NCI-H2081 (cell line): ENCODE measurements at places on chromosomes 2 and 18.

DNA sequence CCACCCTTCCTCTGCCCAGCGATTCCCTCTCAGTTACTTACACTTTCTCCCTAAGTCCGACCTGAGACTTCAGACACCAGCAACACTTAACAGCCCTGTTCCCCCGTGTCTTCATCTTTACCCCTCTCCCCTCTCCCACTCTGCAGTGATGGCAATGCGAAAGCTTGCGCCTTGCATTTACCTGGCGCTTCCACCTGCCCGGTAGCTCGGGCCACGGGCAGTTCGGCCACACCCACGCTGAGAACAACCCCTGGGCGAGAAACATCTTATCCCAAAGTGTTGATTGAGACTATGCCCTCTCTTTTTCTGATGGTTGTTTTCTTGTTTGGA, 558 bp downstream of the DNAJC10 start:
- peak; percentile 51 for DNase-seq

GRCh38 chr2:174344716-174345461, 10.1 kb downstream of the SP9 start:
- DNase-seq = peak; percentile 62

GRCh38 chr18:23351521-23351920, 101.6 kb upstream of the RIOK3 start:
- DNase-seq = no peak

- DNase-seq = no peak
Measured at GRCh38 chr2:129481306-129482219, 497.9 kb upstream of the RAB6C start.

DNA sequence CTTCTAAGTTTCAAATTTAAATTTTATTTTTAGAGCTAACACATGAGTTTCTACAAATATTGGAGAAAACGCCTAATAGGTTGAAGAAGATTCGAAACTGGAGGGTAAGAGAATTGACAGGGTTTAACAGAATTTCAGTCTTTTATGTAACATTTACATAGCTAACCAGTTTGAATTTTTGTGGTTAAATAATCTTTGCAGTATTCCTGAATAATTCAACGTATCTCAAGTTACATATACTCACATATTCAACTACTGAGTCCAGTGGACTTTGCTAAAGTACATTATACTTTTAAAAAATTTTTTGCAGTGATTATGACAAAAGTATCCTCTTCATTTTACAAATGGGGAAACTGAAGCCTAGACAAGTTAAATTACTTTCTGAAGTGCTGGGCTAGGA, 34.0 kb downstream of the CCNT2 start:
- no peak for DNase-seq

GRCh38 chr18:24051031-24051947, 36.7 kb downstream of the TTC39C start:
- DNase-seq = no peak

GRCh38 chr2:195486520-195486919, 170.5 kb upstream of the SLC39A10 start:
- DNase-seq = no peak

DNA sequence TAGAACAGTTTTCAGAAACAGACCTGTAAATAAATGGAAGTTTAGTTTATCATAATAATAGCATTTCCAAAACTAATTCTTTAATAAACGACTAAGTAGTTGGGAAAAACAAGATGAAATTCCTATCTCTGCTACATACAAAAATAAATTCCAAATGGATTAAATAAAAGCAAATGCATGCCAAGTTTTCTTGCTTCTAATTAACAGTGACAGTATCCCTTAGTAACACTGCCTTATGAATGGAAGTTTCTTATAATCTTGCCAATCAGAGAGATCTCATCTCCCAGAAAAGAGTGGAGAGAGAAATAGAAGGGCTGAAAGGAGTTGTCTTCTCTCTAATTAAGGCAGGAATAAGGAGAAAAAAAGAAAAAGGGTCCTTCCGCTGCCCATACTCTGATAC, 133.9 kb downstream of the GFPT1 start:
- DNase-seq = no peak

DNA sequence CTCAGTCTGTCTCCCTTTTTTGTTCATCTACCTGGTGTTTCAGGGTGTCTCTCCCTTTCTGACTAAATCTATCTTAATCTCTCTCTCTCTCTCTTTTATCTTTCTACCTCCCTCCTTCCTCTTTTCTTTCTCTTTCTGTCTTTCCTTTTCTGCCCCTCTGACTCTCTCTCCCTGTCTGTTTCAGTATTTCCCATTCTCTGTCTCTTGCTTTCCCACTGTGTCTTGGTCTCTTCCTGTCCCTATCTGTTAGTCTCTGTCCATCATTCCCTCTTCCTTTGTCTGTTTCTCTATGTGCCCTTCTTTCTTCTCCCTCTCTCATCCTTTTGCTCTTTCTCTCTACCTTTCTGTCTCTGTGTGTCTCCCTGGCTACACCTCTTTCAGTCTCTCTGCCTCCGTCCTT, 56.7 kb downstream of the R3HDM1 start:
- DNase-seq = no peak
